Karpas-422 (cell line): ENCODE measurements at places on chromosomes 2 and 18. TPM values are rescaled to one million over a fixed set of nuclear protein-coding genes. Genes with fewer than 3 reads are reported as not detected.

GRCh38 chr2:120637847-120638246, 97.8 kb upstream of the GLI2 start:
- DNase-seq: no peak

DNA sequence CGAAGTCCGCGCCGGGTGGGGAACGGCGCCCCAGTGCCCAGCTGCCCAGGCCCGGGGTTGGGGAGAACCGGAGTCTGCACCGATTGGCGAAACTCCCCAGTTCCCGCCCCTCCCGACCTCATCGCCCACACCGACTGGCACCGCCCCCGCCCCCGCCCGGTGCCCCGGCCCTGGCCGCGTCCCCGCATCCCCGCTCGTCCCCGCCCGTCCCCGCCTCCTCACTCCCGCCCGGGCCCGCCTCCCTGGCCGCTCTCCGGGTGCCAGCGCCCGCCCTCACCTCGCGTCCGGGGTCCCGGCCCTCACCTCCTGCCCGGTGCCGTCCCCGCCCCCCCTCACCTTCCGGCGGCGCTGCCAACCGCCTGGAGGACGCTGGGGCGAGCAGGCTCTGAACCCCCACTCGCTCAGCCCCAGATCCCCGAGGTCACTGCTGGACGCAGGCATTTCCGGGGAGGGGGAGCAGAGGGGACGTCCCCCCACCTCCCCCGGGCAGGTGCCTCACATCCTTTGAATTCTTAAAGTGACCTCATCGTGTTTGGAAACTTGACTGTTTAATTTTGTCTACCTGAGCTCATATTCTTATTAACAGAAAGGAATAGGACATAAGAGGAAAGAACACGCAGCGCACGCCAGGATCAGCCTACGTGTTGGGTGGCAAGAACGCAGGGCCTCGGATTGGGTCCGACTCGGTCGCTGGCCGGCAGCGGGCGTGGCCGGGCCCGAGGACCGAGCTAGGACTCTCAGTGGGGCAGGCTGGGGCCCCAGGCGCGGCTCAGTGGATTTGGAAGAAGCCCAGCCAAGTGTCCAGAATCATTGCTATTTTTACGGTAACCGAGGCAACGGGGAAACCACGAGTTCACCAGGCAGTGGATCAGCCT, at the start of gene FAM110C:
Gene FAM110C (minus strand): TSS at position 35 of the 875 bp plus-strand sequence. CDS start 120 bp downstream, outside the sequence.
- no peak for DNase-seq

DNA sequence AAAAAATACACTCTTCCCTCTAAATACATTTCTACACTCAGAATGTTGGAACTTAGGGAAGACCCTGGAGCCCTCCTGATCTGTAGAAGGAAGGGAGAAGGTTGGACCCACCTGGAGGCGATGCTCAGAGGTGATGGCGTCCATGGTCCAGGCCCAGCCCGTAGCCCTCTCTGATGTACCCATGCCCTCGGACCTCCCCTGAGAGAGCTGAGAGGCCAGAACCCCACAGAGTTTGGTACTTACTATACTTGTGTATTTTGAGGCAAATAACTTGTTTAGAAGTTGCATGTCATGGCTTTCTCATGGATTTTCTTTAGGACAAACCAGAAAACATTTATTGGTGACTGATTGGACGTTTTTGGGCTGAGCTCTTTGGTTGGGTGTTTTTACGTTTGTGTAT, 10.5 kb downstream of the CTDP1 start:
- no peak for DNase-seq

DNA sequence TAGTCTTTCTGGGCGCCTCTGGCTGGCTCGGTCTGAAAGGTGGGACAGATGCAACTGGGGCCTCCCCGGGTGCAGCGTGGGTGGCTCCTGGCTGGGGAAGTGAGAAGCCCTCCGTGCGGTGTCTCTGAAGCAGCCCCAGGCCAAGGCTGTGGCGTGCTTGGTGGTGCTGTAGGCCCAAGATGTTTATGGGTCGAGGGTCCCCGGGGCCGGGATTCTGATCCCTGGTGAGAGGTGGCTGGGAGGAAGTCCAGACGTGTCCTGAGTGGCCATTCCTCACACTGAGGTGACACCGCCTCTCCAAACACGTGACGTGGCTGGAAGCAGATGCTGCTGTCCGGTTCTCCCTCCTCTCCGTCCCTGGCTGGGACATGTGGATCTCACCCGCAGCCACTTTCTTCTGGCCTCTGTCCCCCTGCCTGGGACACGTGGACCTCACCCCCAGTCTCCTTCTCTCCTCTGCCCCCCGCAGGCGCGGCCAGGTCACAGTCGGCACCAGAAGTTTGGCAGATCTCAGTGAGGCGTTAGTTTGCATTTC, 12.6 kb downstream of the RTP5 start:
- peak; percentile 86 for DNase-seq

DNA sequence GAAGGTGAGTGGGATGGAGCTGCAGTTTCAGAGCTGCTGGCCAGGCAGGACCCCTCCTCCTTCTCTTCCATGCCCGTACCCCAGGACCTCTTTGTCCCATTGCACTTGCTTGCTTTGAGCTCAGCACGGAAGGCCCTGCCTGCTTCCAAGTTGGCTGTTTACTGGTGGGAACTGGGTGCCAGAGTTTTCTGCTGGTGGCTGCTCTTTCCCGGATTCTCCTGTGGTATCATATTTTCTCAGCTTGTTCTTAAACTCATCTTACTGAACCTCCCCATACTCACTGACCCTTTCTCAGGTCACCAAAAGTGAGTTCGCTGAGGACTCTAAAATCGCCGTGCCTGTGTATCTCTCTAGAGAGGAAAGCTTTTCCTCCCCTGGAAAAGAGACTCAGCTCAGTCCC, 297.7 kb upstream of the TNP1 start:
- no peak for DNase-seq

GRCh38 chr2:176830362-176830761, 382.2 kb upstream of the HNRNPA3 start:
- peak; percentile 87 for DNase-seq

- no peak for DNase-seq
Observed at GRCh38 chr2:28588292-28588670, 92.4 kb downstream of the PLB1 start.

GRCh38 chr2:6933911-6934310, 16.7 kb downstream of the RNF144A start:
- DNase-seq: no peak

DNA sequence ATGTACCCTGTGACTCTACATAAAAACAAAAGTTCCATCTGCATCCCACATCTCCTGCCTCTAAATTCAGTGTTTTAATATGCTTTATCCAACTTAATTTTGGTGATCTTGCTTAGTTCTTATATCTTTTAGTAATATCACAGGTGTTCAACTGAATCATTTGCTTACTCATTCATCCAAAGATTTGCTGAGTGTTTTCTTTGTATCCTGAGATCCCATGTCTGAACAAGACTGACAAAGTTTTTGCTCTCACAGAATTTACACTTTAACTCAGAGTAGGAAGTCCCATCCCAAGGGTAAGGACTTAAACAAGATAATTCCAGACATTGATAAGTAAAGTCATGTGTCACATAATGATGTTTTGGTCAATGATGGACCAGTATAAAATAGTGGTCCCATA, 87.0 kb downstream of the FSIP2 start:
- no peak for DNase-seq

DNA sequence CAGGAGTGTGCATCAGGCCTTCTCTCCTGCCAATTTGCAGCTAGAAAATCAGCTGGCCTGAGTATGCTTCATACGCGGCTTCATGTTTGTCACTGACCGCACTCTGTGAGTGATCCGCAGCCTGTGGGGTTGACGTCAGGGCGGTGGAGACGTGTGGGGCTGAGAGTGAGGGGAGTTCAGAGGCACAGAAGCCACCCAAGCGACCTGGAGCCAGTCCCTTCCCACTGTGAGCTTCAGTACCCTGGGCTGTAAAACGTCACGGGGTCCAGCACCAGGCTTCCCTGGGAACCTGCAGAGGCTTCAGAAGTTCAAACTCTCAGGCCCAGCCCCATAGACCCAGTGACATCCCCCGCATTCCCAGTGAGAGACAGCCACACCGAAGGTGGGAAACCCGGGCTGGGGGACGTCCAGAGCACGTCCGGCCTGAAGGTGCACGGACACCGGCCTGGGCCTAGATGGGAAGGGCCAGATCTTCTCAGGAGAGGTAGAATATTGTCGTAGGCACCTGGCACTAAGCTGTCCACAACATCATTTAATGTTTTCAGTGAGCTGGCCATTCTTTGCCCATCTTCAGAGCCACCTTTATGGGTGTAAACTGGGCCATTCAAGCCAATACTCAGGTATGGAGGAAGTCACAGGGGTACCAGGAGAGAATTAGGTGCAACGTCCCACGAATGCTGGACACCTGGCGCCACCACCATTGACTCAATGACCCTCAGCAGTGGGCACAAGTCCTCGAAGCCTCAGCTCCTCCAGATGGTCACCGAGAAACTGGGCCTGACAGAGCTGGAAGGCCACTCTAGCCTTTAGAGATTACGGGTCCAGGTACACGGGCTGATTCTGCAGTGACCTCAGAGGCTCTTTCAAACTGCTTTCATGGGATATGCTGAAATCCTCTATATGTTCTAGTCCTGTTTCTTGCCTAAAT, 235.6 kb upstream of the MYT1L start:
- DNase-seq: no peak

- DNase-seq: no peak
Observed at GRCh38 chr2:174047746-174048145, 82.6 kb upstream of the SP3 start.

- no peak for DNase-seq
Observed at GRCh38 chr18:76712511-76713140, 109.7 kb upstream of the ZNF236 start.

DNA sequence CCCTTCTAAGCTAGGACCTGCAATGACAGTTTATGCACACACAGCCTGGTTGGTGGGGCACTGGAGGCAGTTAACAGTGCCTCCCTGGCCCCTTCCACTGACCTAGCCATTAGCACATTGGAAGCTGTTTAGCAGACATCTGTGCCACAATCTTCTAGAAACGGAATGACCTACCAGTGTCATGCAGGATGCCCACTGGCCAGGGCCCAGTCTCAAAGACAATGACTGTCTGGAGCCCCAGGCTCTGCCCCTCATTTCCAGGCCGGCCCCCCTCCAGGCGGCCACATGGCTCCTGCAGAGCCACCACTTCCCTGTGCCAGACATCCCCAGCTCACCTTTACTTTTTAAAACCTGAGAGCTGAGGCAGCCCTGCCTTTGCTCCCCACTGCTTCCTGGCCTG, 123.5 kb upstream of the CAPN13 start:
- DNase-seq: no peak

The AMER3 gene
- not detected in 2 replicates for total RNA-seq

- no peak for DNase-seq
Observed at GRCh38 chr2:7845332-7845731, 836.5 kb upstream of the ID2 start.

The FLACC1 gene
- 0.18 and 13.2 TPM in 2 replicates for total RNA-seq

The TOGARAM2 gene
- not detected in 2 replicates for total RNA-seq

- no peak for DNase-seq
Observed at GRCh38 chr2:238894950-238895298, 47.0 kb downstream of the TWIST2 start.

The FOXI3 gene
- total RNA-seq: not detected in 2 replicates

The CLIP4 gene
- not detected in 2 replicates for total RNA-seq

The CD28 gene
- not detected in 2 replicates for total RNA-seq

- DNase-seq: no peak
Observed at GRCh38 chr18:61841706-61842105, 51.1 kb downstream of the RNF152 start.

GRCh38 chr2:202545523-202545922, 89.2 kb upstream of the FAM117B start:
- no peak for DNase-seq

The C18orf54 gene
- total RNA-seq: 4.2 and 14.3 TPM in 2 replicates

- DNase-seq: no peak
Observed at GRCh38 chr2:62565309-62565908, 59.4 kb upstream of the TMEM17 start.

GRCh38 chr2:44168681-44169154, at the start of gene PPM1B:
PPM1B (plus strand) TSS chr2:44168875; CDS start chr2:44201200, 32,325 bp downstream.
- DNase-seq: no peak

DNA sequence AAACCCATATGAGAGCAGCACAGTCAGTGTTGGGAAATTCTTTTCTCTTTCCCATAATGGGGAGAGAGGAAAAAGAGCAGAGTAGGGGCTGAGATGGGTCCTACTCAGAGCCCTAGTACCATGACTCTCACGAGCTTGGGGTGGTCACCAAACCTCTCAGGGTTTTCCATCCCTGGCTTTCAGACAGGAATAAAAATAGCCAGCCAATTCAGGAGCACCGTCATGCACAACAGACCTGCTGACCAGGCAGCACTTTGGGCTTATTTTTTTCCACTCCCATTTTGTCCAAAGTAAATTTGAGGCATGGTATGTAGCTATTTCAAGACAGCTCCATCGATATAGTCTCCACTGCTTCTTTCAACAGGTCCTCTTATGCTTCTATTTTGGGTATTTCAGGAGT, 86.4 kb downstream of the TGFA start:
- DNase-seq: no peak

DNA sequence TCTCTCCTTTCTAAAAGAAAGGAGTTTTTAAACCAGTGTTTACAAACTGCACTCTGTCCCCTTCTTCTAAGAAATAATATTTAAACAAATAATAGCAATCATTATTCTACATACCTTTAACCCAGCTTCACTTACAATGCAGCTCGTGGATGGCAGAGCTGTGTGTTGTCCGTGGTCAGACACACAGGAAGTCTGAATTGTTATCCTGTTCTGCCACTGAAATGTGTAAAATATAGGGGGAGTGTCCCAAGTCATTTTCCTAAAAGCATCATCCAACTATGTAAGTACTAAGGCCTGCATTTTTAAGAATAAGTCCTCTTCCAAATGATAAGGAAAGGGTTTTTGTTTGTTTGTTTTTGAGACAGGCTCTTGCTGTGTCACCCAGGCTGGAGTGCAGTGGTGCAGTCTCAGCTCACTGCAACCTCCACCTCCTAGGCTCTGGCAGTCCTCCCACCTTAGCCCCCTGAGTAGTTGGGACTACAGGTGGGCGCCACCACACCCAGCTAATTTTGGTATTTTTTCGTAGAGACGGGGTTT, 2.7 kb upstream of the PPP4R1 start:
- peak; percentile 35 for DNase-seq

DNA sequence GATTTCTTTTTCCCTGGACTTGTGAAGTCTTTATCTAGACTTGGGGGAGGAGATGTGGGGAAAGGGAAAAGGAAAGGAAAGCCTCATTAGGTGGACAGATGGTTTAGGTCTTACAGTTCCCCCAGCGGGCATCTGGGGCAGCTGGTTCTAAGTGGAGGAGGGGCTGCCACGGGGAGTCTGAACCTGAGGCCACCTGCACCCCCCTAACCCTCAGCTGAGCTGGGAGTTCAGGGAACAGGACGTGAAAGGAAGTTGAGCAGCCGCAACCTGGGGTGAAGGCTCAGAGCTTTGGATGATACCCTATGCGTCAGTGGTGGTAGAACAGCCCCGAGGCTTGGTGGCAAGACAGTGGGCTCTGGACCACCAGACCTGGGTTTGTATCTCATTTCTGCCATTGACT, 26.8 kb downstream of the ITM2C start:
- DNase-seq: no peak

- DNase-seq: no peak
Observed at GRCh38 chr2:44884677-44885076, 56.8 kb upstream of the SIX3 start.

The IKZF2 gene
- 0.54 and 1.3 TPM in 2 replicates for total RNA-seq

The SPDYA gene
- total RNA-seq: 0.76 and 0.78 TPM in 2 replicates
